ENCODE measurements at places on chromosomes 3 and 15.

DNA sequence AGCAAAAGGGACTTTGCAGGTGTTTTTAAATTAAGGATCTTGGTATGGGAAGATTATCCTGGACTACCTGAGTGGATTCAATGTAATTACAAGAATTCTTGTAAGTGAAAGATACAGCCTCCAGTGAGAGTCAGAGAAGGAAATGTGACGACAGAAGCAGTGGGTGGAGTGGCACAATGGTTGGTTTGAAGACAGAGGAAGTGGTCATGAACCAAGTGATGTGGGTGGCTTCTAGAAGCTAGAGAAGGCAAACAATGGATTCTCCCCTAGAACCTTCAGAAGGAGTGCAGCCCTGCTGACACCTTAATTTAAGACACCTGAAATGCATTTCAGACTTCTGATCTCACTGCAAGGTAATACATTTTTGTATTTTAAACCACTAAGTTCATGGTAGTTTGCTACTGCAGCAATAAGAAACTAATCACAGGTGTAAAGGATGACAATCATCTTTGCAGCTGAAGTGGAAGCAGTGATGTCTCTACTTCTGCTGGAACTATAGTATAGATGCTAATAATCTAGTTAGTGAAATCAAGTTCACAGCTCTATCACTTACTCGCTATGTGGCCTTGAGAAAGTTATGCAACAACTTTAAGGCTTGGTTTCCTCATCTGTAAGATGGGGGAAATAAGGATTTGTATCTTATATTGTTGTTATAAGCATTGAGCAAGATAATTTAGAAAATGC is 403.4 kb upstream of the SUCLG2 start:
- no peak for DNase-seq

DNA sequence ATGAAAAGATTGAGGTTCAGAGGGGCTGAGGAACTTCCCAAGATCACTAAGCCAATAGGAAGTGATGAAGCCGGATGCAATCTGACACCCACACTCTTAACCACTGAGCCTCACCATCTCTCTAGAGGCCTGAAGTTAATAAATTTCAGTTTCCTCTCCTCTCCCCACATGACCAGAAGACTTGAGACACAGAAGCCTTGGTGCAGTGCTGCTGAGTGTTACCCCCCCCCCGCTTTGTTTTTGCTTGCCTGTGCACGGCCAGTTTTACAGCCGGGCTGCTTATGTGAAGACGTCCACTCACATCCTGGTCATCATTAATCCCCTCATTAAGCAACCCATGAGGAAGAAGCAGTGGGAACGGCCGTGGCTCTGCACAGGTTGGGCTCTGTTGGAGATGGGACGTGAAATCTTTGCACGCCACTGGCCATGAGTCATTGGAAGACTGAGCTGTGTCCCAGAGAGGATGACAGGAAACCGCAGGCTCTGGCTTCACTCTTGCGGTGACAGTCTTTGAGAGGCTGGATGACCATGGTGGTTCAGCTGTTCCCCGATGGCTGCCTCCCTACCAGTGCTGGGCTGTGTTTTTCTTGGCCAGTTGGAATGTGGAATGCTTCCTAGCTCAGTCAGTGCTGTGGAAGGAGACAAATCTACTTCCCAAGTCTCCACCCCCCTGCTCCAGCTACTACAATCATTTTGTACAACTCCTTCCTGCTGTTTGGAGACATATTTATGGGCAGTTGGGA is 232.6 kb upstream of the LRTM1 start:
- peak; percentile 90 for DNase-seq

DNA sequence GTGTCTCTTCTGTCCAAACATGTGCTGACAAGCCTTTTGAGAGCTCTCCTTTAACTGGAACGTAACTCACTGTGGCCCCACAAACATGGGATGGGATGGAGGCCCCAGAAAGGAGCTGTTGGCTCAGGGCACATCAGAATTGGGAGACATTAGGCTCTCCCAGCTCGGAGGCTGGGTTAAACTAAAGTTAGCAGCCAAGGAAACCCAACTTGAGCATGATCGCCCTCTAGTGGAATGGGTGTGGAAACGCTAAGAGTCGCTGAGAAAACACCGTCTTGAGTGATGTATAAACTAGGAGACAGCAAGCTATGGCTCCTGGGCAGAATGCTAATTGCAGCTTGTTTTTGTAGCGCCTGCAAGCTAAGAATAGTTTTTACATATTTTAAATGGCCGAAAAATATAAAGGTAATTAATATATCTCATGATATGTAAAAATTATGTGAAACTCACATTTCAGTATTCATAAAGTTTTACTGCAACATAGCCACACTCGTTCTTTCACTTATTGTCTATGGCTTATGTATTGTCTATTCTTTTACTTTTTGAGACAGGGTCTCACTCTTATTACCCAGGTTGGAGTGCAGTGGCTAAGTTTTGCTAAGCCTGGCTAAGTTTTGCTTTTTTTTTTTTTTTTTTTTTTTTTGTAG is 138.8 kb upstream of the HACD2 start:
- DNase-seq = no peak

DNA sequence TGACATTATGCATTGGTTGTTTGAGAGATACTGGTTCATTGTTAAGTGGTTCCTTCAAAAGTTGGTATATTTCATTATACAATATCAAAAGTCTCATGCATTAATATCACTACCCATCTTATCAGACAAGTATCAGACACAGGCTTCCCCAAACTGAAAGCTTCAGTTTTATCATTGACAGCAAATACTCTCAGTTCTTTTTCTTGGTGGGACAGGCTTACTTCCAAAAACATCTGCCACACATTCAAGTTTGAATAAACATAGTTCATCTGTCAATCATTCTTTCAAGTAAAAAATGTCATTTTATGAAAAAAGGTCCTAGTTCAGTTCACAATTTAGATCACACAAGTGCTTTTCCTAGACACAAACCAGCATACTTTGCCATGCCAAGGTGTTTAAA is 280.0 kb upstream of the TRIM42 start:
- no peak for DNase-seq

DNA sequence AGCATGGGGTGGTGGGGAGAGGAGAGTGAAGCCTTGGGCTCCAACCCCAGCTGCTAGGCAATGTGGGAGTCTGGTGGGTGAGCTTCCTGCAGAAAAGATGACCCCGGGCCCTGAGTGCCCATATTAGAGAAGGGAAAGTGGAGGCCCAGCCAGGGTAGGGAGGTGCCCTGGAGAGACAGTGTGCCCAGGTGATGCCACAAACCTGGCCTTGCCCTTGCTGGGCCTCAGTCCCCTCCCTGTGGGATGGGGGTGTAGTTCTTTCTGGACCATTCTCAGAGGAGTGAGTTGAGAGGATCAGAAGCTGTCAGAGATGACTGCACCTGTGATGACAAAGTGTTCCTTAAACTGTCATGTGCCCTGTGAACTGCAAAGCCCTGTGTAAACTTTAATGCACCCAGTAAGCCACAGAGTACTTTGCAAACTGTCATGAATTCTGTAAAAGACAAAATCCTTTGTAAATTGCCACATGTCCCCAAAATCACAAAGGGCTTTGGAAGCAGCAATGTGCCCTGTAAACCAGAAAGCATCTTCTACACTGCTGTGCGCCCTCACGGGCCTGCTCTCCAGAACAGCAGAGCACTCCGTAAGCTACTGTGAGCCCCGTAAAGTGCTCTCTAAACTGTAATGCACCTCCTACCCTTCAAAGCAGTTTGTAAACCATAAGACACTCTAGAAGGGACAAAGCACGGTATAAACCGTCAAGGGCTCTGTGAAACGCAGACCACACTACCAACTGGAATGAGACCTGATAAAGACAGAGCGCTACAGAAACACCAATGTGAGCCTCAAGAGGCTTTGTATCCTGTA is 51.3 kb upstream of the FGD5 start:
- no peak for DNase-seq

GRCh38 chr15:25890529-25890928 is 27.4 kb upstream of the ATP10A start:
- DNase-seq = no peak

GRCh38 chr3:170055209-170055608 is 17.4 kb downstream of the GPR160 start:
- no peak for DNase-seq

DNA sequence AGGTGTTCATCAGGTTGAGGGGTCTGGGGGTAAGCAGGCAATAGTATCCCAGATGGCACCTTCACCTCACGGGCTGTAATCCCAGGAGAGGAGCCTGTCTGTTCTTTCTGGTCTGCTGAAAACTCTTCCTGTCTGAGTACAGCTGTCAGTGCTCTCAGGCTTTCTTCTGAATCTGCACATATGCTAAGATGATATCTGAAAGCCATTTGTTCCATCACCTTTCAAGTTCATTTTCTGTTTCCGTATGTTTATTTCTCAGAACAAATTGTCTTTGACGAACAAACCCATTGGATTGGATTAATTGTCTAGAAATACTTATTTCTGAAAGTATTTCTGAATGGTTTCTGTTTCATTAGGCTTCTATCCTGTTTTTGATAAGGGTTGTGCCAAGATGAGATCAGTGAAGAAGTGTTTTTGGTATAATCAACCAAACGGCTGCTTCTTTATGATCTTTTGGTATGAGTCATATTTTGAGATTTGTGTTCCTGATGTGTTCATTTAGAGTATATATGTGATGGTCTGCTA is 13.3 kb downstream of the ZNF592 start:
- DNase-seq = no peak

DNA sequence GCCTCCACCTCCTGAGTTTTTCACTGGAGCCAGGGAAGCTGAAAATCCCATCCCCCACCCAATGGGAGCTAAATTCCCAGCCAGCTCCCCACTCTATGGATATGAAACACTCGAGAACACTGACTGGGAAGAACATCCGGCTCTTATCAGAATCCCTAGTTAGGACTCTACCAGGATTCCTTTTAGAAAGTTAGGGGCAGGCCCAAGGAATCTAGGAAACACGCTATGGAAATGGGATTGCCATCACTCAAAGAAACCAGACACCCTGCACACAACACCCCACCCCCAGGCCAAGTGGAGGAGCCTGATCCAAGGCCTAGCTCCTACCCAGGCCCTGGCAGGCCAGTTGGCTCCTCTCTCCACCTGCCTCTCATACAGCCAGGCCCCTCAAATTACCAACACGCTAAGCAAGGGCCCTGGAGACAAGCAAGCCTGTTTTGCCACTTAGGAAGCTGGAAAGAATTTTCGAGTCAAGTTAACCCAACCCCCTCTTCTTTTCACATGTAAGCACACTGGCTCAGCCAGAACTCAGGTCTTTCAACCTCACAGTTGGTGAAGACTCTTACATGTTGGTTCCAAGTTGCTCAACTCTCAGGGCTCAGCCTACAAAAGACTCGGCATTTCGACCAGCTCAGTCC is 75.5 kb downstream of the RBPMS2 start:
- peak; percentile 23 for DNase-seq

- DNase-seq = no peak
These were observed 33.4 kb downstream of the ZXDC start for GRCh38 chr3:126442094-126442855.

- DNase-seq = no peak
These were observed 1003.2 kb downstream of the ROBO1 start for GRCh38 chr3:78764634-78765033.

GRCh38 chr3:169552533-169552932 is 111.0 kb downstream of the MECOM start:
- DNase-seq = no peak

DNA sequence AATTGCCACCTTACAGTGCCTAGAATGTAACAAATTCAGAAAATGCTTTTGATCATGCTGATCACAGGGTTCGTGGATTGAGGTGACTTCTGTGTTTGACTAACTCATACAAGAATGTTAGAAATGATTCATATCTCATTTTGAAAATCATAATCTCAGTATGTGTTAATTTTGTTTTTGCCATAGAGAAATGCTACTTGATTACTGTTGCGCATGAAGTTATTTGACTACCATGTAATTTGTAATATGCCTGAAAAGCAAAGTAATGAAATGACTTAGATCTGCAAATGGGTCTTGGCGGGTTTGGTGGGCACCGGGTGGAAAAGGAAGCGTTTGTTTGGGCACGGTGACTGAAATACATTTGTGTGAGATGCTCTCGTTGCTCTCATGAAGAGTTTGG is 173.6 kb upstream of the BHLHE40 start:
- DNase-seq = no peak

DNA sequence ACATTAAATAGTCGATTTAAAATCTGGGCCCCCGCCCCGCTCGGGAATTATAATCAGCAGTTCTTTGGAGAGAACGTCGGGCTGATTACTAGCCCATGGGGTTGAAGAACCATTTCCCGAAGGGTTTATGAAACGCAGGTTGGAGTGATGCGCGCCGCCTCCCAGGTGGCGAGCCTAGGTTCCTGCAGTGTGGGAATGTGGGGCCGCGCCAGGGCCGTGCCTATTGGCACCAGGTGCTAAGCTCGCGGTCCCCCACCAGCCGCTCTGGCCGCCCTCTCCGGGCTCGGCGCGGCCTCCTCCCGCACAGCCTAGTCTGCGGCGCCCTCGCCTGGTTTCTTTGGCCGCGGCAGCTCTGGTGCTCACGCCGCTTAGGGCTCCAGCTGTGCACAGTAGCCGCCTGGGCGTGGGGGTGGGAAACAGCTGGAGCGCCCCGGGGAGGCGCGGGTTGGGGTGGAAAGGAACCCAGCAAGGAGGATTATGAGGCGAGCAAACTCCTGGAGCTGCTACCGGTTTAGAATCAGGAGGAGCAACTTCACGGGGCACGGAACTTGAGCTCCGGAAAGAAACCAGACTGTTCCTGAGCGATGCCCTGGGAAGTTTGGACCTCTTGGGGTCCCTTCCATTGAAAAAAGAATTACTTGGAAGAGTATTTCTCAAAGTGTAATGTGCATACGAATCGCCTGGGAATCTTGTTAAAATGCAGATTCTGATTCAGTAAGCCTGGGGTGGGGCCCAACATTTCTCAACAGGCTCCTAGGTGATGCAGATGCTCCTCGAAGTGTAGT is 5.6 kb upstream of the MECOM start:
- no peak for DNase-seq

DNA sequence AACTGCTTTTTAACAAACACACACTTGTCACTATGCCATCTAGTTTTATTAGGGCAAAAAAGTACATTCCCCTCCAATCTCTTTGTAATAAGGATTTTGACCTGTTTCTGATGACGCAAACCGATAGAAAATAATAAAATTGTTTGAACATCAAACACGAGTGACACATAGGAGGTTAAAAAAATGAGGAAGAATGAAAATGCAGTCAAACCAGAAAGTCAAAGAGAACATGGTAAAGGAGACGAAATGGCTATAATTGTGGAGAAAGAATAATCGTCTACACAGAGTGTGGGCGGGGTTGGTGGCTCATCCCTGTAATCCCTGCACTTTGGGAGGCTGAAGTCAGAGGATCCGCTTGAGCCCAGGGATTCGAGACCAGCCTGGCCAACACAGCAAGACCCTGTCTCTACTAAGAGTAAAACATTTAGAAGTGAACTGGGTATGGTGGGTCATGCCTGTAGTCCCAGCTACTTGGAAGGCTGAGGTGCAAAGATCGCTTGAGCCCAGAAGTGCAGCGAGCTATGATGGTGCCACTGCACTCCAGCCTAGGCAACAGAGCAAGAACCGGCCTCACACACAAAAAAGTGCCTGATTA is 83.2 kb downstream of the MEIS2 start:
- DNase-seq = no peak

- no peak for DNase-seq
These were observed 40.9 kb upstream of the ADAMTSL3 start for GRCh38 chr15:83612898-83613635.

GRCh38 chr3:164208821-164209220 is 869.5 kb downstream of the SI start:
- DNase-seq = no peak
